ENCODE measurements at places on chromosomes 1 and 21.

DNA sequence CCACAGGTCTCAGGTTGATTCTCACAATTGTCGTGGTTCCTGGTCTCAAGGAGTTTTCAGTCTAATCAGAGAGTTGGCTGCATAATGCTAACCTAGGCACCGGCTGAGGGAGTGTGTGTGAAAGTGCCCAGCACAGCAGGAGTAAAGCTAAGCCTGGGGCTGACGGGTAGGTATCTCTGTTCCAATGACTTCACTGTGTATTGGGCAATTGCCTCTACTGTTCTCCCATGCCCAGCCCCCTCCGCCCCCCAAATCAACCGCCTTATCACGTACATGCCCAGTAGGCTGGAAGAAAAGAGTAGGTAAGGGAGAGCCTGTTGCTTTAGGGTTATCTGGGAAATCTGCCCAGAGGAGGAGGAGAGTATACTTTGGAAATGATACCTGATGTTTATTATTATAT, 54.7 kb downstream of the MRPS6 start:
- DNase-seq, result no peak

GRCh38 chr1:56363007-56363770, 216.2 kb downstream of the PLPP3 start:
- no peak for DNase-seq

DNA sequence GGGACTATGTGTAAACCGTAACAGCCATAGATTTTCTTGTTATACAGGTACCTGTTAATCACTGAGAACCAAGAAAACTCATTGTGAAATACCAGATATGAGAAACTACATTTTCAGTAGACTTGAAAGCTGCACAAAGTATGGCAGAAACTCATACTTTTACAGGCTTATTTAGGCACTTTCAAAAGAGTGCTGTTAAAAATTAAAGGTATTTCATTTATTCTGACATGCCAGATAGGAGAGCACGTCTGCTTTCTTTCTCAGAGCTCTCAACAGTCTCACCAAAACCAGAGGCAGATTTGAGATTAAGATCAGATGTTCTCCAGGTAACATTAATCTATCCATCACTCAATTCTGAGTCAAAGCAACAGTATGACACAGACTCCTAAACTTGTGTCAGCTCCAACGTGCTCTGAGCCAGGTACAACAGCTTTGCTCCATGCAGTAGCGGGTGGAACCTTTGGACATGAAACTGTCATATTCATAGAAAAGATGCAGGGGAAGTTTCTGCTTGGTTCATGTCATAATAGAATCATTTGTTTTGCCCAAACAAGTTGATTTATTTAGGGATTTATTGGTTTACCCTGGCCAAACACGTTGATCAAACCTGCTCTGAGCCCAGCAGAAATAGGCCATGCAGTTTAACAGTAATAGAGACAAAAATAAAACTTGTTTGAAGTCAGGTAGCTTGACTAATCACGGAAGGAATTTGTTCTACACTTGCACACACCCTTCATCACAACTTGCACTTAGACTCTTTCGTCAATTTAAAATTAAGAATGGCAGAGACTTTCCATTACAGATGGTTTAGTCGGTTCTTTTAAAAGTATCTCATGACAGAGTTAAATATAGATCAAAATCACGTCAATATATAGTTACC, 20.8 kb upstream of the TSNAX start:
- DNase-seq, result no peak

- DNase-seq, result peak; percentile 99
Observed at GRCh38 chr1:160567858-160568682, 11.2 kb downstream of the CD84 start.

- no peak for DNase-seq
Observed at GRCh38 chr1:67711158-67711854, 26.3 kb downstream of the GADD45A start.

GRCh38 chr1:212457740-212458338, 25.1 kb downstream of the NENF start:
- DNase-seq, result peak; percentile 70

DNA sequence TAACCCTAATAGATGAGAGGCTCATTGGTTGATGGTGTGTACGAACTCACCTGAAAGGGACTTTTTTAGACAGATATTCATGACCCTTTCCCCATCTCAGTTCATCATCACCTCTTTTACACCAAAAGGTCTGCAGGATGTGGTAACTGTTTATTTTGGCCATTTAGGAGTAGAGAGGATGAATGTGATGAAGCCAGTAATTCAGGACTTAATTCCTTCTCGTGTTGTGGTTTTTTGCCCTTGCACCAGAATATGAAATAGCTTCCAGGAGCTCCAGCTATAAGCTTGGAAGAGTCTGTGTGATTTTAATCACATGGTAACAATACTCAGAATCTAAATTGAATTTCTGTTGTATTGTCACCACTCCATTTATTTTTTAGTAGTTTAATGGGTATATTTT, 189.4 kb upstream of the KCTD3 start:
- no peak for DNase-seq

- DNase-seq, result no peak
Observed at GRCh38 chr1:171350594-171350993, 36.6 kb downstream of the FMO4 start.

- DNase-seq, result no peak
Observed at GRCh38 chr1:117499071-117499470, 106.8 kb upstream of the TENT5C start.

Measured in Jurkat, Clone E6-1 (cell line).